ENCODE measurements at places on chromosomes 13 and 19.

DNA sequence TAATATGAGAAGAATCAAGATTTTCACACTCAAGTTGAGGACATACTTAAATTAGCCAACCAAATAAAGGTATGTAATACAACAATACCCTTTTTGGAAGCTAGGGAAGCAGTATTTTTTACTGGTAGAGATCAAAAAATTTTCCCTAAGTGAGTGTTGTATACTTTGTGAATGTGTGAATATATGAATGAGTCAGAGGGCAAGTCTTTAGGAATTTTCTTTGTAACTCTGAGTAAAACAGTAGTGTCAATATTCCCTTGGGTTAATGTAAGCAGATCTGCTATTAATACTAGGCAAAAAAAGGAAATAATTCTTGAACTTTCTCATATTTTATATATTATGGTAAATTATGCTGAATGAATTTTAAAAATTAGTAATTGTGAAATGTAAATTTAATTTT is 1161.8 kb upstream of the MIR17HG start:
- DNase-seq: no peak

GRCh38 chr13:109166804-109167203 is 537.4 kb downstream of the MYO16 start:
- no peak for DNase-seq

GRCh38 chr13:54185785-54186184 is 1157.2 kb downstream of the OLFM4 start:
- DNase-seq: no peak

- no peak for DNase-seq
Observed at GRCh38 chr13:110322126-110322827, 15.2 kb downstream of the COL4A2 start.

DNA sequence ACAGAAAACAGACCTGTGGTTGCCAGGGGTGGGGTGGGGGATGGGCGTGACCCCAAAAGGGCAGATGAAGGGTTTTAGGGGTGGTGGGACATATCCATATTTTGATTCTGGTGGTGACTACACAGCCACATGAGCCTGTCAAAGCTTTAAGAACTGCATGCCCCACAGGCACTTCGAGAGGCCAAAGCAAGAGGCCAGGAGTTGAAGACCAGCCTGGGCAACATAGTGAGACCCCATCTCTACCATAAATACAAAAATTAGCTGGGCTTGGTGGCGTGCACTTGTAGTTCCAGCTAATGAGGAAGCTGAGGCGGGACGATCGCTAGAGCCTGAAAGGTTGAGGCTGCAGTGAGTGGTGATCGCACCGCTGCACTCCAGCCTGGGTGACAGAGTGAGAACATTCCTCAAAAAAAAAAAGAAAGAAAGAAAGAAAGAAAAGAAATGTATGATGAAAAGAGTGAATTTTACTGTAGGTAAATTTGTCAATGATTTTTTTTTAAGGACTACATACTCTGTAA is 18.9 kb upstream of the BCL3 start:
- no peak for DNase-seq

- DNase-seq: peak; percentile 8
Observed at GRCh38 chr13:102970542-102970941, 95.7 kb downstream of the SLC10A2 start.

- DNase-seq: peak; percentile 24
Observed at GRCh38 chr19:53158119-53158656, 665 bp downstream of the ZNF347 start.

- no peak for DNase-seq
Observed at GRCh38 chr19:16026756-16027155, 49.5 kb upstream of the TPM4 start.

DNA sequence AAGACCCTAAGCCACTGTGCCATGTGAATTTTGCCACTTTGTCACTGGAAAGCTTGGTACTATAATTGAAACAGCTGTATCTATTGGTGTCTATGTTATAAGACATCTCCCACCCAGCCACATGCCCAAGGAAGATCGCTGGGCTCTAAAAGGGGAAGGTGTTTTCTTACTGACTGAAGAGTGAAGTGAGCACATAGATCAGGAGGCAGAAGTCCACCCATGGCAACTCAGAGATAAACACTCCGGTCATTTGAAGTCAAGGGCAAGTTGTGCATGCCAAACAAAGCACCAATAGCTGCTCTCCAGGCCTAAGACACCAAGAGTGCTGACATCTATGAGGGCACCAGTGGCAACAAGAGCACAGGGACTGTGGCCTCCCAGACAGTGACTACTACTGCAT is 153.8 kb downstream of the KCTD12 start:
- no peak for DNase-seq

DNA sequence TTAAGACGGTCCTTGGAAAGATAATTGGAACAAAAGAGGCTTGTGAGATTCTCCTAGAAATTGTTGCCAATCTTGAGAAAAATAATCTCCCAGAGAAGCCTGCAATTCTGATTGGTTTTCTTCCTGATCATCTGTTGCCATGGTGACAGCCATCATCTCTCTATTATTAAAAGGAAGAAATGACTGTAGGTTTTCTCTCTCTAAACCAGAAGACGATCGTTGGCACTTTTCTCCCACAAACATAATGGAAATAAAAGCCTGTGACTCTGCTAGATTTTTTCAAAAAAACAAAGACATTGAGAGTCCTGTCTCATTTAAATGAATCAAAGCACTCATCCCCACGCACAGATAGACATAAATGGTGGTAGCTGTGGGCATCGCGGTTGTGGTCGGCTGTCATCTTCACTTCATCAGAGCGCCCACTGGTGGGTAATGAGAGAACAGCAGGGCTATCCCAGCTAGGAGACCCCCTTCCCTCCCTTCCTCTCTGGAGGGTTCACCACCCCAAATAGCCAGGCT is 21.7 kb upstream of the CALM3 start:
- DNase-seq: no peak

DNA sequence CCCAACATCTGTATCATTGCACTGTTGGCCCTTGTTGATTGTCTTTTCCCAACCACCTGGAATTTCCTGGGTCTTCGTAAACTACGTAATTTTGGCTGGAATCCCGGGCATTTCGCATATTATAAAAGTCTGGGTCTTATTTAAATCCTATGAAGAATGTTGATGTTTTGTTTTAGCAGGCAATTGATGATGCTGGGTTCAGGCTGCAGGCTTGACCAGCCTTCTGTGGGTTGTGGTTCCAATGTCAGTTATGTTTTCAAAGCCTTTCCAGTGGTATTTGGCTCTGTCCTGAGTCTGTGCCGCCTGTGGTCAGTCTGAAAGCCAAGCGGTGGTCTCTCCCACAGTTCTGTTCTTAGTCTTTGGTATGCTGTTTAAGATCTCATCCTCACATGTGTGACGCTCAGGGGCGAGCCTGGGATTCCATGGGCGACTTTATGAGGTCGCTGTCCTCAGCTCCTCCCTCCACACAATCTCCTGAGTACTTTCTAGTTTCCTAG is 12.4 kb downstream of the SLC35E1 start:
- no peak for DNase-seq

- no peak for DNase-seq
Observed at GRCh38 chr19:39512988-39513387, 2.0 kb upstream of the SELENOV start.

- DNase-seq: no peak
Observed at GRCh38 chr13:76738616-76739015, 147.6 kb downstream of the KCTD12 start.

GRCh38 chr19:47226426-47227351 is 4.3 kb downstream of the BBC3 start:
- peak; percentile 58 for DNase-seq

DNA sequence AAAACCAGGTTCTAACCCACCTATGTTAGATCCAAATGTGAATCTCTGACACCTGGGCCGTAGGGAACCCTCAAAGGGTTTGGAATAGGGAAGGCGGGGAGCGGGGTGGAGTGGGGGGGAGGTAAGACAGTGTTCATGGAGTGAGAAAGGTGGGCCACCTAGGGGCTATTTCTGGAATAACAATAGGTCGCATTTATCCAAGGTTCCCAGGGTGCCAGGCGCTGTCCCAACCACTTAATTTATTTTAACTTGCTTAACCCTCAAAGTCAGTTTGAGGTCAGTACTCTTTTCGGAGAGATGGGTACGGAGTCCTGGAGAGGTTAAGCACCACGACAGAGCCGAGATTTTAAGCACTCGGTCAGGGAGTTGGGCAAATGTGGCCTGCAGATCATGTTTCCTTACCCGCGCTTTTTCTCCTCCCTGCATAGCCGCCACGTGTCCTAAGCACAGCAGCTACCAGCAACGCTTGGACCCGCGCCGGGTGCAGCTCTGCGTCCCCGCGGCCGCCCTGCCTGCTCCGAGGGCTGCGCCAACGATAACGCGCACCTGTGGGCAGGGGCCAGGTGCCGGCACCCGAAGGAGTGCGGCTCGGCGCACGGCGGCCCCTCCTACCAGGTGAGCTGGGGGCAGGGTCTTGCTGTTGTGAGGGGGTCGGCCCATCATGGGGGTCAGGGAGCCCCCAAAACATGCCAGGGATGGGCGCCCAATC is 25.0 kb upstream of the FXYD3 start:
- DNase-seq: peak; percentile 61
